ENCODE measurements at places on chromosomes 13 and 19.

DNA sequence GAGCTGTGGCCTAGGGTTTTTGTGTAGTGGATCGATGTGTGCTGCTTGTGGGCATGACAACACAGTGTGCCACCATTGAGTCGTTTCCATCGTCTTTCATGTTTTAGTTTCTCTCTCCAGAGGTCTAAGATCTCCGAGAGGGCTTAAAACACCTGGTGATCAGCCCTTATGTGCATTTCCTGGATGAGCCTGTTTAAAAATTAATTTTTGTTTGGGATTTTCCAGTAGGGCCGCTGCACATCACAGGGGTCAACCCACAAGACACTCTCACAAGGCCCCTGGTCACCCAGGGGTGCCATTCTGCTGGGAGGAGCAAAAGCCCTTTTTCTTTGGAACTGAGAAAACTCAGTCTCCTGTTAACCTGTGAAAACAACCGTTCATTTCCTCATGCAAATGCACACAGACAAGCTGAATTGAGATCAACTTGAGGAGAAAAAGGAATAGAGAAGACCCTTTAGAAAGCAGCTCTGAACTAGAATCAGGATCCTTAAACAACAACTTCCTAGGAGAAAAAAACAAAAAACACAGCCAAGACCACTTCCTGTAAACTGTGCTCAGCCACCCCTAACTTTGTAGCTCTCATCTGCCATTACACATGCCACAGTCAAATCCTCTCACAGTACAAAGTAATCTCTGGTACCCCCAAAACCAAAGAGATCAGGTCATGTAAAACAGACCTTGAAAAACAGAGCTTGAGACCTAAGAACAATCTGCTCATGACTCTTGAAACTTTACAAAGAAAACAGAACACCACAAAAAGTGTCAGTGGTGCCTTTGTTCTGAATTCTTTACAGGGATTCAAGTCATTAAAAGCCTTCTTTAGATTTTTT, 8.3 kb upstream of the MTRF1 start:
- DNase-seq: no peak

GRCh38 chr13:50365408-50366391, 350.5 kb downstream of the KCNRG start:
- no peak for DNase-seq

DNA sequence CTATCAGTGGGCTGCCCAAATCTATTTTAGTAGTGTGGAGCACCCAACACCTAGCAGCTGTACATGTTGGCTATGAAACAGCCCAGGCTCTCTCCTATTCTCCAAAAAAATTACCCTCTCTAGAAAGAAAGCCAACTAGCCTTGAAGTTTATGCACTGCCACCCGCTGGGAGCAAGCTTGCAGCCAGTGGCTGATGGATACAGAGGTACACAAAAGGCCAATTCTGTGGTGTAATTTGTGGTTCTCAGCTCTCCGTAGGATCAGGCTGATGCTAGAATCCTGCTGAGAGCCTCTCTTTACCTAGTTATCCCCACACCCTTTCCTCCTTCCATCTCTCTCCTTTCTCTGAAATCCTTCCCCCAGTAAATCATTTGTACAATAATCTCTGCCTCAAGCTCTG, 1120.7 kb downstream of the DIAPH3 start:
- no peak for DNase-seq

GRCh38 chr13:113926951-113927660, 46.8 kb downstream of the C13orf46 start:
- no peak for DNase-seq

GRCh38 chr19:50719566-50719965, at the start of gene SHANK1:
SHANK1 (minus strand) TSS chr19:50719802; CDS start chr19:50716919, 2,883 bp downstream.
- DNase-seq: no peak
